Gastroesophageal sphincter (tissue), 4 donors: ENCODE measurements at places on chromosomes 6 and 20. TPM values are rescaled to one million over a fixed set of nuclear protein-coding genes. Genes with fewer than 3 reads are reported as not detected.

MARCKS gene
- 36.4 TPM for total RNA-seq

PNPLA1 gene
- total RNA-seq, result not detected

LY6G6D gene
- total RNA-seq, result not detected

NRN1 gene
- total RNA-seq, result 5.6 TPM

PTGIS gene
- total RNA-seq, result 75.3 TPM

MUCL3 gene
- not detected for total RNA-seq

LIN28B gene
- not detected for total RNA-seq

EYS gene
- not detected for total RNA-seq

DOK5 gene
- 2.7 TPM for total RNA-seq

PKHD1 gene
- total RNA-seq, result under 0.01 TPM

LPIN3 gene
- total RNA-seq, result 5.5 TPM

SIRPG gene
- not detected for total RNA-seq
